ENCODE measurements at places on chromosomes 1 and 21.

- no peak for DNase-seq
These were observed 51.7 kb upstream of the NFASC start for GRCh38 chr1:204818998-204819397.

- no peak for DNase-seq
These were observed 8.3 kb upstream of the C8B start for GRCh38 chr1:56973923-56974742.

DNA sequence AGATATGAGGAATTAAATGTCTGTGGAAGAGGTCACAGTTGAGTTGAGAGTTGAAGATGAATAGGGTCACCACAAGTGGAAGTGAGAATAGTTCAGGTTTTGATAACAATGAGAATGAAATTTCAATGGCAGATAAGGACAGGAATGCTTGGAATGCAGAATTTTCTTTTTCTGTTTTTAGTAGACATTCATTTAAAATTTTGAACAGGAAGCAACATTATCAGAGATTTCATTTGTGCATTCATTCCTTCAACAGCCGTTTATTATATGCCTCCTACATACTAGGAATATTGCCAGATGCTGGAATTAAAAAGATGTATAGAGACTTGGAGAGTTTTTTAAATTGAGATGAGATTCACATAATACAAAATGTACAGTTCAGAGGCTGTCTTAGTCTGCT is 126.8 kb downstream of the ITSN1 start:
- no peak for DNase-seq

- DNase-seq = no peak
These were observed 24.6 kb downstream of the DMAP1 start for GRCh38 chr1:44237721-44238457.

GRCh38 chr1:215005078-215005477 is 77.5 kb upstream of the KCNK2 start:
- no peak for DNase-seq

DNA sequence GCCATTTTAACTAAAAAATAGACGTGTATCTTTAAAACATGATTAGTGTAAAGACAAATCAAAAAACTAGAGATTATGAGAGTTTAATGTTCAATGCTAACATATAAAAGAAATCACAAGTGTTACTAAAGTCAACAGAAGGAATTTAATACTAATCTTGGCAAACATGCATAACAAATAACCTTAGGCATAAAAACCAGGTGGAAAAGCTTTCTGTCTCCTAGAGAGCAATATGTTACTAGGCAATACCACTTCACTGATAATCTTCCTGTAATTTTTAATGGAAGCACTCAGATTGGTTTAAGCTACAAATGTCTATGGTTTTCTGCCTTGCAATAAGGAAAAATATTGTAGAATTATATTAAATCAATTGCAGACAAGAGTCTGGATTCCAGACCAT is 121.9 kb downstream of the NME7 start:
- DNase-seq = no peak

DNA sequence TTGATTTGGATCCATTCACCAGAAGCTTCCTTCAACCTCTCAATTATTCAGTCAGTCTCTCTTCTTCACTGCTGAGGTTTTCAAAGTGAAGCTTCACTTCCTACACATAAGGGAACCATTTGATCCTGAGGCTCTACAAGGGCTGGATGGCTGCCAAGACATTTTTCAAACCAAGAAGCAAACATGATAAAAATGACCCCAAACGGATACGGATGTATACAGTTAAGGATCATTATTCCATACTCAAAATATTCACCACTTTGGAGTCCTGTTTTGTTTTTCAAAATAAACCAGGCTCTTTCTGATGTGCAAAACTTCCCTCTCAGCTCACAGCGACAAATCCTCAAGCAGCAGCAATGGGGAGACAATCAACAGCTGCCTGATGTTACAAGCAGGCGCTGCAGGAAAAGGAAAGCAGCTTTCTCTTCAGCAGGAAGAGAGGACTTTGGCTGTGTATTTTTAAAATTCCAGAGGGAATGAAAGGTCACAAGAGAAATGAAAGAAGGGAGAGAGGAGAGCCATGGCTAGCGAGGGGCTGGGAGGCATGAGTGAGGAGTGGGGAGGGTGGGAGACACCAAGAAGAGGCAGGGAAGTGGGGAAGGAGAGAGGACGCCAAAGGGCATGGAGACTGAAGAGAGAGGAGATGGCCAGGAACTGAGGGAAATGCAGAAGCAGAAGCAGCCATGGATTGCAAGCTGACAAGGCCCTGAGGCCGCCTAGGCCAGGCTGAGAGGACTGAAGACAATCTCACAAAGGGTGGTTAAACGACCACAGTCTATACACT is 145.4 kb downstream of the SLC45A1 start:
- peak; percentile 85 for DNase-seq

DNA sequence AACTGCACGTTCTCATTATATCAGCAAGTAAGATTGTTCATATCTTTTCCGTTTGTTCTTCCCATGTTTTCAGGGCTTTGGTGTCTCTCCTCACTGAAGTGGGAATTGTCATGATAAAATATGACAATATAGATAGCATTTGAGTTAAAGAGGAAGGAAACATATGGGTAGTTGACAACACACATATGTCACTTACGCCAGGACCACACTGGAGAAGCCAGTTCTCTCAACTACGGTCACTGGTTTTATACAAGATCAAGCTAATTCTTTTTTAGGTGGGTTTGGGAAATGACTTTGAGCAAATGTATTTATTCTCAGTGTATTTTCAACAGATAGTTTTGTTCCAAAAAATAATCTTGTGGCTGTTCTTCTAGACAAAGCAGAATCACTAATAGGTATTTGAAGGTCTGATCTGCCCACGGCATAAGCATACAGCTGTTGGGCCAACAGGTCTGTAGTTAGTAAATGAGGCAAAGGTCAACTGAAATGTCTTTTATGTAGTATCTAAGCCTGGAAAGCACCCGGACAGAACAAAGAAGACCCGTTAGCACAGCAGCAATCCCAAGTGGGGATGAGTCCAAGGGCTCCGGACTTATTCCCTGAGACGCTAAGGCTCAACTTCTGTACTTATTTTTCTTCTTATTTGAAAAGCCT is 433.6 kb upstream of the ZP4 start:
- no peak for DNase-seq

GRCh38 chr1:170410401-170411166 is 121.4 kb upstream of the GORAB start:
- peak; percentile 94 for DNase-seq

GRCh38 chr1:94326329-94326728 is 88.9 kb upstream of the ARHGAP29 start:
- no peak for DNase-seq

GRCh38 chr1:92851729-92852128 is 19.9 kb downstream of the RPL5 start:
- DNase-seq = no peak

- peak; percentile 19 for DNase-seq
These were observed 701 bp upstream of the INSRR start for GRCh38 chr1:156859523-156860112.

DNA sequence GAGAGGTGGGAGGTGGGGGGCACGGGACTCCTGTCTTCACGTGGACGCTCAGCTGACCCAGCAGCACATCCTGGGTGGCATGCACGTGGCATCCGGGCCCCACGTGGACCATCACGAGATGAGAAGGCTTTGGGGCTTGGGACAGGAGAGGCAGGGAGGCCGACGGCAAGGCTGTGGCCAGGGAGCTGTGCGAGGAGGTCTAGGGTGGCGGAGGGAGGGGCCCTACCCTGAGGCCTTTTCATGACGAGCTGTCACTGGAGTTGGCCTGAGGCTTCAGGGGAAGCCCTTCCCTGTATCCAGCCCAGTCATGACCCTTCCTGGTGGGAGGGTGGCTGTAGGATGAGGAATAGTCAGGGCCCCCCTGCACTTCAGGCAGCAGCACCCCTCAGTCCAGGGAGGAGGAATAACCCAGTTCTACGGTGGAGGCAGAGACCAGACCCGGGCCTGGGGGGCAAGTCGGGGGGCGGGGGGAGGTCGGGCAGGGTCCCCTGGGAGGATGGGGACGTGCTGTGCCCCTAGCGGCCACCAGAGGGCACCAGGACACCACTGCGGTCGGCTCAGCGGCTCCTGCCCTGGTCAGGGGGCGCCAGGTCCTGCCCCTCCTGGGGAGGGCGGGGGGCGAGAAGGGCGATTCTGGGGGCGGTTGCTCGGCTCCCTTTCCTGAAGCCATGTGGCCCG is 2.0 kb upstream of the PERM1 start:
- DNase-seq = no peak

DNA sequence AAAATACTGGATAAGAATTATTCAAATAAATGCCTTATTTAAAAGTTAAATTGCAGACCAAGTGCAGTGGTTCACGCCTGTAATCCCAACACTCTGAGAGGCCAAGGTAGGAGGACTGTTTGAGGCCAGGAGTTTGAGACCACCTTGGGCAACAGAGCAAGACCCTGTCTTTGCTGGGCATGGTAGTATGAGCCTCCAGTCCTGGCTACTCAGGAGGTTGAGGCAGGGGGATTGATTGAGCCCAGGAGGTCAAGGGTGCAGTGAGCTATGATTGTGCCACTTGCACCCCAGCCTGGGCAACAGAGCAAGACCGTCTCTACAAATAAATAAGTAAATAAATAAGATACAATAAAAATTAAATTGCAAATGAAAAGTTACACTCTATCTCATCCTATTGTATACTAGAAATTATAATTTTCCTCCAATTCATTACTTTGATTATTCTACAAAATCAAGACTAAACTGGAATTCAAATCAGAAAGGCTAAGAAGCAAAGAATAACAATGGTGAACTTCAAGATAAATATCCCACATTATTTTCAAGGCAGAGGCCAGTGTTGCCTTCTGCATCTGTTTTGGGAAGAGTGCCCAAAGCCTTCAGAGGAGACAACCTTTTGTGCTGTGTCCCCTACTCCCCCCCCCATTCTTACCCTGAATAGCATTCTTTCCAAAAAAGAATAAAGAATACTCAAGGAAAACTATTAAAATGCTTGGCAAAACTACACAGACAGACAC is 73.3 kb upstream of the IRF2BP2 start:
- no peak for DNase-seq

GRCh38 chr1:9373619-9374018 is 80.9 kb downstream of the SPSB1 start:
- peak; percentile 41 for DNase-seq

- peak; percentile 45 for DNase-seq
These were observed 3.1 kb downstream of the GJA5 start for GRCh38 chr1:147757015-147757990.

- DNase-seq = no peak
These were observed 53.9 kb downstream of the TOR1AIP2 start for GRCh38 chr1:179823693-179824092.

DNA sequence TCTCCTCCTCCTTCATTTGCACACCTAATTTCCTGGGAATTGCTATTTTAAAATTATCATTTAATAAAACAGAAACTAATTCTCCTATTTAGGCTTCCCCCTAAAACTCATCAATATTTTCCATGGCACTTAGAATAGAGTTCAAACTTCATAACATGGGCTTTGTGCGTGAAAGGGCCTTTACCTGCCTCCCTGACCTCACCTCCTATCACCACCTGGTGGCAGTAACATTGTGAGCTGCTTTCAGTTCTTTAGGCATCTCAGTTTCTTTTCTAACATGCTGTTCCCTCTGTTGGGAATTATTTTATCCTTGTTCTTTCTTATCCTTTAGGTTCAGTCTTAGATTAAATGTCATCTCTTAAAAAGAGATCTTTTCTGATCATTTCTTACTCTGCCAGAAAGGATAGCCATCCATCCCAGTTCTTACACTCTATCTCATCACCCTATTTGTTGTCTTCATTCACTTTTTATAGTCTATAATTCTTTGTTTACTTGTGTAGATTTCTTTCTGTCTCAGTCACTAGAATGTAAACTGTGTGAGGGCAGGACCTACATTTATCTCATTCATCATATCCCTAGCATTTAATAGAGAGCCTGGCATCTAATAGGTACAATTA is 133.8 kb upstream of the KIAA1614 start:
- DNase-seq = peak; percentile 1

DNA sequence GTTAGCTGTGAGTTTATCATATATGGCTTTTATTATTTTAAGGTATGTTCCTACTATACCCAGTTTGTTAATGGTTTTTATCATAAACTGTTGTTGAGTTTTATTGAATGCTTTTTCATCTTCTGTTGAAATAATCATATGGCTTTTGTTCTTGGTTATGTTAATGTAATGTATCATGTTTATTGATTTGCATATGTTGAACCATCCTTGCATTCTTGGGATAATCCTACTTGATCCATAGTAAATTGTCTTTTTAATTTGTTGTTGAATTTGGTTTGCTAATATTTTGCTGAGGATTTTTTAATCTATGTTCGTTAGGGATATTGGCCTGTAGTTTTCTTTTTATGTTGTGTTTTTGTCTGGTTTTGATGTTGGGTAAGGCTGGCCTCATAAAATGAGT is 185.6 kb downstream of the PAPPA2 start:
- DNase-seq = no peak

- DNase-seq = no peak
These were observed 35.8 kb downstream of the IVNS1ABP start for GRCh38 chr1:185281245-185281644.

- DNase-seq = no peak
These were observed 137.1 kb upstream of the RAB4A start for GRCh38 chr1:229133811-229134210.

DNA sequence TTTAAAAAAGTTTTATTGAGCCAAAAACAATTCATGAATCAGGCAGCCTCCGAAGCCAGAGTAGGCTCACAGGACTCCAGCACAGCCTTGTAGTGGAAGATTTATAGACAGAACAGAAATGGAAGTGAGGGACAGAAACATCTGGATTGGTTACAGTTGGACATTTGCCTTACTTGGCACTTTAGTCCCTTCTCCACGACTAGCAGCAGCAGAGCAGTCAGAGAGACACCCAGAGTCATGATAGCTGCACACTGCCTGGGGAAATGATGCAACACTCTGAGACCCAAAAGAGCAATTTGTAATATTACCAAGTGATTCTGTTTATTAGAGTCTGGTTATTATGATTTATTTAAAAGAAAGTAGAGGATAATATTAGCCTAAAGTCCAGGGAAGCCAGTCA is 72.2 kb upstream of the KRTAP11-1 start:
- DNase-seq = no peak

DNA sequence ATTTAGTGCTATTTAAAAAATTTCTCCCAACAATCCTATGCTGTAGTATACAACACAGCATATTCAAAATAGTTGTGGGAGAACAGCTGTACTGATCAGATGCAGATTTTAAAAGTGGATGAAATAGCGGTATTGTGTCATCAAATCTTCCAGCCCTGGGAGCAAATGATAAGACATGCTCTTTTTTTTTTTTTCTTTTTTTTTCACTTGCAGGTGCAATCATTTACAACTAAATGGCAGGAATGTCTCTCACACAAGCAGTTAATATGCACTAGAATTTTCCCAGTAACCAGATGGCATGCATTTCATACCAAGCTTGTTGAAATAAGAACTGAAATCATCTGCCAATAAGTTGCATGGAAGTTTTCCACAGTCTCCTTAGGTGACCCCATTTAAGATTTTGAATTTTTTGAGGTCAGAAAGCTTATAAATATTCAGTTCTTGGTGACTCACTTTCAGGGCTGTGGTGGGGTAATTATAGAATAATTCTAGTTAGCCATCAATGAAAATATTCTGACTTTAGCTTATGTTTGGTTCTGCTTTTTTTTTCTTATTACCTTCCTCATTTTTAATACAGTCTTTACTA is 623.9 kb upstream of the NR5A2 start:
- peak; percentile 8 for DNase-seq

All from cardiac fibroblast (primary cell).